B cell (primary cell): ENCODE measurements at places on chromosomes 12 and 14. TPM values are rescaled to one million over a fixed set of nuclear protein-coding genes. Genes with fewer than 3 reads are reported as not detected.

DNA sequence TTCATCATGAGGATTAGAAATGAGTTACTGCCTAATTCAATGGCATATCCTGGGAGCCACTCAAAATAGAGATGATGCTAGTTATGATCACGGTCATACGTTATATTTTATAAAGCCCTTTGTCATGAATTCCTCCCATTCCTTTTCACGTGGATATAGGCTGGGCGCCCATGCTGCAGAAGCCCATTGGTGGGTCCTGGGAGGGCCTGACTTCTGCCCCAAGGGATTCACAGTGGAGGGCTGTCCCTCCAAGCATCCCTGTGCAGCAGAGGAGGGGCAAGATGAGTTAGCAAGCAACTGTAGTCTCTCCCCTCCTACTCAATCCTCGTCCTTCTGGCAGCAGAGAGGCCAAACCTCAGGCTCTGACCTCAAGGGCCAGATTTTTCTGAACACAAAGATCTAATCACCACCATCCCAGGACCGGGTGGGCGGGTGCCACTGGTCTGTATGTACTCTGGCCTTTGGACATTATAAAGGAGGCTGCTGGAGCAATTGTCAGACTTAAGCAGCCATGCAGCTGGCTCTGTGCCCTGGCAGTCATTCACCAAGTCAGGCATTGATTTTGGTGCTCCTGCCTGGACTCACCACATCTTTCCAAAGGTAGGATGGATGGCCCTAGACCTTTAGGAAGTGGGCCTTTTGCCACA lies 8.6 kb downstream of the GLTP start:
- DNase-seq = no peak

GRCh38 chr14:92990456-92991430 lies 67.8 kb downstream of the CHGA start:
- no peak for DNase-seq

DNA sequence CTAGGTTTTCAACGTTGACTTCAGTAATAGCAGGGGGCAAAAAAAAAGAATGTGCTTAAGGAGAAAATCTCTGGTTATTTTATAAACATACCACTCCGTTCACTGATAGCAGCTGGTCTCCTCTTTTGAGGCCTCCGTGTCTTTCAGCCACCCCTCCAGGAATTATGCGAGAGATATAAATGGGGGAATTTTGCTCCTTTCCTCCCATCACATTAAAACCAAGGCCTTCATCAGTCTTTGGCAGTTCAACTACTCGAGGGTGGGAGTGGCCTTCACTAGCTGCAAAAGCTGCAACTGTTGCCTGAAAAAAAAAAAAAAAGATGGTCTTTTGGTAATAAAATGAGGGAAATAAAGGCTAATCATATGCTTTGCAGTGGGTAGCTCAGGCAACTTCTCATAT lies 92.1 kb downstream of the LIN7A start:
- DNase-seq = no peak

Gene NID2
- total RNA-seq = not detected in 2 replicates
